Stimulated activated CD8-positive, alpha-beta memory T cell treated with anti-CD3 and anti-CD28 coated beads, Interleukin-7, amount 100 ng/mL, for 1 hour (primary cell): ENCODE measurements at places on chromosomes 4 and X.

GRCh38 chr4:8910100-8910821 is 38.6 kb upstream of the HMX1 start:
- no peak for DNase-seq

- DNase-seq, result no peak
Observed at GRCh38 chr4:3253808-3254207, 4.8 kb downstream of the MSANTD1 start.

DNA sequence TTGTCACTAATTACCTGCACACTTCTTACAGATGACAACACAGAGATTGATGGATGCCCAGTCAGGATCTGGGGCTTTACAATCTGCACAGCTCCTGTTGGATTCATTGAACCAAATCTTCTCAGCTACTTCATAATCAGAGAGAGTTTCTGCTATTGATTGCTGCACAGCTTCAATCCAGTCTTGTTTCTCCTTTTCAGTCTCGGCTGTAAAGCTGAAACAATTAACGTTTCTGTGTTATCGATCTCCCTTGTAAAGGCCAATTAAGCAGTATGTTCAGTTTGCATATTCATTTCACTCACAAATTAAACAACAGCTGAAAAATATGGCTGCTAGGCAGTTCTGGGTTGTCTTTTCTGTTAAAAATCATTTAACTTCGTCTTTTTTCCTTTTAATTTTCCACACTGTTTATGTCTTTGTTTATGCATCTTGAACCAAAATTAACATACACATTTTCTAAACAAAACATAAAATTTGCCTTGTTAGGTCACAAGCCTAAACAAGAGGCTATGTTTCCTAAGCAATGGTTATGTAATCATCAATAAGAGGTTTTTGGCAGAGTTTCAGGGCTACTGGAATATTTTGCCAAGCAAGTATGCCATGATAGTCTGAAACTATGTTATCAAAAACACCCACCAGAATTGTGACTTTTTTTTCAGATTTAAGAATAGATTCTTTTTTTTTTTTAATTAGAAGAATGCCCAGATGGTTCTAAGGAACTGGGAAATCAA is 79.2 kb downstream of the ARAP2 start:
- DNase-seq, result no peak

GRCh38 chr4:17605236-17605635 is 9.2 kb upstream of the MED28 start:
- DNase-seq, result no peak

DNA sequence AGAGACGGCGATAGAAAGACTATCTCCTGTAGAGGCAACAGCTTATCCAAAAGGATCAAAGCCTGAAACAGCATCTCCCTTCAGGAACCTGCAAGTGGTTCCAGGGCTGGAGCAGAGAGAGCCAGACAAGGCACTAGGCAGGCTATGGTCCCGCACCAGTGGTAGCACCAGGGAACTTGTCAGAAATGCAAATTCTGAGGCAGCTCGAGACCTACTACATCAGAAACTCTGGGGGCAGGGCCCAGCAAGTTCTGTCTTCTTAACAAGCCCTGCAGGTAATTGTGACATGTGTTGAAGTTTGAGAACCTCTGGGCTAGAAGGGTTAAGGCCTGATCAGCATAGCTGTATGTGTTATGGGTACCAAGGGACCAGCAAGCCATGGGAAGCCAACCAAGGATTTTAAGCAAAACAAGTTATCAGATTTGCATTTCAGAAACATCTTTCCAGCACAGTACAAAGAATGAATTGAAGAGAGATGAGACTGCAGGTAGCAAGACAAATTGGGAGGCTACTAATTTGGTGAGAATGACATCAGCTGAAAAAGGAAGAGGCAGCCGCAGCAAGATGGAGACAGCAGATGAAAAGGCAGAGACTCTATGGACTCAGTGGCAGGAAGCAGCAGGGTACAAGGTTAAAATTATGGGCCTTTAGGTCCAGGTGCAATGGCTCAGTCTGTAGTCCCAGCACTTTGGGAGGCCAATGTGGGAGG is 139.7 kb downstream of the TSPAN5 start:
- DNase-seq, result no peak

- DNase-seq, result no peak
Observed at GRCh38 chr4:8095956-8096689, 62.5 kb downstream of the ABLIM2 start.

DNA sequence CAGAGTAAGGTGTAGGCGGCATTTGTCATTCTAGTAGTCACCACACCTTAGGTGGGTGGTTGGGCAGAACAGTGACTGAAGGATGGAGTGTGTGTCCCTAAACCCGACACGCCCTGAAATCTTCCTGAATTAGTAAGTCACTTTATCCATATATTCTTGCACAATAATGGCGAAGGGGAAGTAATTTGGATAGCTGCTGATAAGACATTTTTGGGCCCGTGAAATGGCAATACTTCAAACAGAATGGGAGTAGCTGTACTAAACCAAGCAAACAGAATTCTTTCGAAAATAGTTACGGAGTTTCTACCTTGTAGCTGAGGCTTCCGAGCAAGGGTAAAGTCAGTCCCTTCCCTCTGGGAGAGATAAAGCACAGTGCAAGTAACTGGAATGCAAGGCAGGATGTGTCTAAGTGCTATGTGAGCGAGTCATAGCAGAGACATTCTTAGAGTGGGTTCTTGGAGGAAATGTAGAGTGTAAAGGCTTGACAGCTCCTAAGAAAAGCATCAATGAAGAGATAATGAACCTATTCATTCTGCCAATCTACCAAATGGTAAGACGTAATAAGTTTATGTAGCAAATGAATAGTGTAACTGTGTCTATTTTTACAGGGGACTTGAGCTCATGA is 72.8 kb downstream of the CLCN5 start:
- DNase-seq, result no peak

- DNase-seq, result no peak
Observed at GRCh38 chr4:146790515-146790914, 151.8 kb downstream of the POU4F2 start.

GRCh38 chrX:134658760-134659023 is 421 bp upstream of the PLAC1 start:
- DNase-seq, result no peak

- no peak for DNase-seq
Observed at GRCh38 chr4:105399532-105400161, 74.2 kb downstream of the PPA2 start.

GRCh38 chrX:65677954-65678469 is 10.6 kb downstream of the MSN start:
- no peak for DNase-seq

GRCh38 chr4:150395872-150396271 is 186.1 kb upstream of the MAB21L2 start:
- no peak for DNase-seq

DNA sequence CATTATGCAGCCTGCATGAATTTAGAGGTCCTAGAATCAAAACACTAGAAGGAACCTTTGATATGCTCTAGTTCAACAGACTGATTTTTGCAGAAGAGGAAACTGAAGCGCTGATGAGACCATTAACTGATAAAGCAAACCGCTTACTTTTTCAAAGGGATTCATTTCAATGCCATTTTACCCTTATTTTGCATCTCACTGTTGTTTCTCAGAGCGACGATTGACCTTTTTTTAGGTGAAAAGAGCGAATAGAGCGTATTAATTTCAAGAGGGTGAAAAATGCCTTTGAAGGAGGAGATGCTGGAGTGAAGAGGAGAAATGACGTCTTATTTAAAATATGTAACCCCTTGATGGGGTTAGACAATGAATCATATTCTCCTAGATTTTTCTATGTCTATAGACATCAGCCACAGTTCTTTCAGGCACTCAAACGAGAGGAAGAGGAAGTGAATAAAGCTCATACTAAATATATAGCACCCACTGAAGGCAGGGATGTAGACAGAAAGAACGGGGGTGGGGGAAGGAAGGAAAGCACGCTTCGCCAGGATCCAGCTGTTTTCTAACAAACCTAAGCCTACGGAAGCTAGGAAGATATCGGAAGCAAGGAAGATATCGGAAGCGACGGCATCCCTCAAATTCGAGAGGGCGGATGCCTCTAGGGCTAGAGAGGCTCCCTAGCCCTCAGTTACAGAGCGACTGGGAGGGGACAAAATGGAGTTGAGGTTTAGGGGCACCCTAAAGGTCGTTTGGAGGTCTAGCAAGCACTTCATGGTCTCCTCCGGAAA is 848 bp downstream of the ACSL4 start:
- DNase-seq, result no peak

DNA sequence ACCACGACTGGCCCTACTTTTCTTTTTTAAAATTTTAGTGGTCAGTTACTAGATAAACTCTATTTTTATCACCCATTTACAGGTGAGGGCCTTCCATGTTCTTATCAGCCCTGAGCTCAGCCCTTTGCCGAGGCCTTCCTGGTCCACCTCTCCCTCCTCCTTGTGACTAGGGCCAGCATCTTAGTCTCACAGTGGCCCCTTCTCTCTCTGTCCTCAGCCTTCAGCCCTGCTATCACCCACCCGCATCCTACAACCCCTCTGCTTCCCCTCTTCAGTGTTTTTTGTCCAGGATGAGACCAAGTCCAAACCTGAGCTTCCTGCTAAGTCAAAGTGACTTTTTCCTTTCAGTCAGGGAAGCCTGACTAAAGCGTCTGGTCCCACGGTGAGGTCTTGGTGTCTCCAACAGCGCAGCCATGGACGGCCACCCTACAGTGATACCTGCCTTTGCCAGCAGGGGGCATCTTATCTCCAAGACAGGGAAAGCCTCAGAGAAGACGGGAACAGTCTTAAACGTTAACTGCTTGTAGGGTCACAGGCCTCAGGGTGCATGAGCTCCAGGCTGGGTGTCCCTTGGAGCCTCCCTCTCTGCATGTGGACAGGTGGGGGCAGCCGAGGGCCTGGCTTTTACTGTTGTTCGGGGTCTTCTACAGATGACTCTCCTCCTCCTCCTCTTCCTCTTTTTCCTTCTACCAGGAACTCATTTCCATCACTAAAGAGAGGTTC is 11.7 kb upstream of the GAGE10 start:
- peak; percentile 49 for DNase-seq

- DNase-seq, result no peak
Observed at GRCh38 chr4:86831262-86832130, 17.7 kb downstream of the SLC10A6 start.

GRCh38 chr4:76655566-76656479 is 220.8 kb downstream of the SHROOM3 start:
- DNase-seq, result no peak

DNA sequence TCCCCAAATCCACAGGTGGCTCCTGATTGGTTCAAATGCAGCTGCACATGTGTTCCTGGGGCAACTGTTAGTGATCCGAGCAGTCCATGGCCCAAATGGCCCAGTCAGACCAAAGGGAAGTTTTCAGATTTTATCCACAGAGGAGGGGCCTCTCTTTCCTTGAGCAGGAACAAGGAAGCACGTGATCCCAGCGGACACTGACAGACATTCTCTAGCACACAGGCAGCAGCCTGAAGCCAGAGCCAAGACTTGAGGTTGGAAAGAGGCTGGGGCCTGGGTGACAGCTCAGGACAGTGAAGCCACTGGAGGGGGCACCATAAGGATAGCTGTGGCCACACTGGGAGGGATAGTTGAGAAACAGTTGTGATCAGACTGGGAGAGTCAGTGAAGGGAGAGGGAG is 3.5 kb upstream of the ZFP92 start:
- no peak for DNase-seq

DNA sequence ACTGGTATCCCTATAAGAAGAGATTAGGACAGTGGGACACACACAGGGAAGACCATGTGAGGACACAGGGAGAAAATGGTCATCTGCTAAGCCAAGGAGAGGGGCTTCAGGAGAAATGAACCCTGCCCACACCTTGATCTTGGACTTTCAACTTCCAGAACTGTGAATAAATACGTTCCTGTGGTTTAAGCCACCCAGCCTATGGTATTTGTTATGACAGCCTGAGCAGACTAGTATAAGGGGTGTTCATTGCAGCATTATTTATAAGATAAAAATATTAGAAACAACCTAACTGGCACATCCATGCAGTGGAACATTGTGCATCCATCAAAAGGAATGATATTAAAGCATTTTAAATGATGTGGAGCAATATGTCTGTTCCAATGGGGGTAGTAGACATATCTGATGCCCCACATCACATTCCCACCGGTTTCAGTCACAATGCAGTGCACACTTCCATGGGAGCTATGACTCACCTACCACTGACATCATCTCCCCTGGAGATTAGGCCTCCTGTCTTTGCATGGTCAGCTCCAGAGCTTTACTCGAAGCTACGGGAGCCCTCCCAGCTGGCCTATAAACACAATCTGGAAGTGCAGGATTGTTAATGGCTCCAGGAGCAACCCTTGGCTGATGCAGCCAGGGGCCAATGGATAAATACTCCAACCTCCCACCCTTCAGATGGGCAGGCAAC is 38.9 kb upstream of the MAMLD1 start:
- DNase-seq, result no peak

DNA sequence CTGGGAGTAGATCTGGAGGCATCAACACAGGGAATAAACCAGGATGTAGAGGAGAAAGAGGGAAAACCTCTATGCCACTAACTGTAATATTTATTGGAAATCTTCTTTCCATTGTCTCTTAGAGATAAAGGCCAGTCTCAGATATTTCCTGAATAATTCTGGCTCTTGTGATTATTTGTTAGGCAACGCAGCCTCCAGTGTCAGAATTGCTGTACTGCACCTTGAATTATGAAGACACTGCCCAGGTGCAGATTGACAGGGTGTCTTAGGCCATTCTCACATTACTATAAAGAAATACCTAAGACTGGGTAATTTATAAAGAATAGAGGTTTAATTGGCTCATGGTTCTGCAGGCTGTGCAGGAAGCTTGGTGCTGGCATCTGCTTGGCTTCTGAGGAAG is 100.7 kb upstream of the ZDHHC15 start:
- no peak for DNase-seq

GRCh38 chrX:389021-389441 is 2.3 kb upstream of the PPP2R3B start:
- DNase-seq, result no peak

GRCh38 chrX:133444196-133444595 is 28.9 kb upstream of the GPC4 start:
- no peak for DNase-seq

- DNase-seq, result no peak
Observed at GRCh38 chr4:7379719-7380118, 55.0 kb downstream of the PSAPL1 start.

GRCh38 chrX:130393451-130394074 is 8.1 kb upstream of the GPR119 start:
- DNase-seq, result no peak

- DNase-seq, result no peak
Observed at GRCh38 chr4:39365360-39365759, 802 bp downstream of the RFC1 start.

- no peak for DNase-seq
Observed at GRCh38 chrX:31580227-31580626, 508.4 kb upstream of the FTHL17 start.

DNA sequence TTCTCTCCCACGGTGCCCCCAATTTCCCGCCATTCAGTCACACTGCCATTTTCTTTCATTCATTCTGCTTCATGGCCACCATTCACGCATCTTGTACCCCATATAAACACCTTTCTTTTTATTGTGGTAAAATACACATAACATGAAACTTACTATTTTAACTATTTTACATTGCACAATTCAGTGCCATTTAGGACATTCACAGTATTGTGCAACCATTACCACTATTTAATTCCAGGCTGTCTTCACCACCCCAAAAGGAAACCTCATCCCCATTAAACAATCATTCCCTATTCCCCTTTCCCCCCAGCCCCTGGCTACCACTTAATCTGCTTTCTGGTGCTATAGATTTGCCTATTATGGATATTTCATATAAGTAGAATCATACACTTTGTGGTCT is 15.9 kb downstream of the SPACA5 start:
- no peak for DNase-seq

- peak; percentile 1 for DNase-seq
Observed at GRCh38 chrX:39577985-39578869, 519.5 kb downstream of the BCOR start.

- DNase-seq, result no peak
Observed at GRCh38 chrX:52923781-52924241, 26.7 kb downstream of the FAM156B start.

- DNase-seq, result no peak
Observed at GRCh38 chr4:83725336-83726085, 189.6 kb downstream of the GPAT3 start.
